Daoy (cell line): ENCODE measurements at places on chromosomes 7 and 10.
A peak's percentile ranks its signal among the peaks of the same experiment; 100 is the strongest.

DNA sequence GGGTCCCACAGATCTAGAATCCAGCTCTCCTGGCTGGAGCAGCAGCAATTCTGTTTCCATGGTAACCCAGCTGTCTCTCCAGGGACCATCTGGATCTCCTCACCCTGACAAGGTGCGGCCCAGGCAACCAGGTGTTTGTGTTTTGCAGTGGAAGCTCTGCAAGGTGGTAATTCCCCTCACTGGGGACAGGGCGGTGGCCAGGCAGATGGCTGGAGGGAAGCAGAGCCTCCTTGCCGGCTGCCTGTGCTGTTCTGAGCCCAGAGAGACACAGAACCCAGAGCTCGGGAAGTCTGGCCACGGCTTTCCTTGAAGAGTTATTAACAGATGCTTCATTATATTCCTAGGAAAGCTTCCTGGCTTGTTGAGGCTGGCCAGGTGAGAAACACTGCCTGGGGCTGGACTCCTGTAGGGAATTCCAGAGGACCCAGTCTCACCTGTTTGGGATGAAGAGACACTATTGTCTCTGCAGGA is 118.2 kb upstream of the PPIF start:
- no peak for DNase-seq

DNA sequence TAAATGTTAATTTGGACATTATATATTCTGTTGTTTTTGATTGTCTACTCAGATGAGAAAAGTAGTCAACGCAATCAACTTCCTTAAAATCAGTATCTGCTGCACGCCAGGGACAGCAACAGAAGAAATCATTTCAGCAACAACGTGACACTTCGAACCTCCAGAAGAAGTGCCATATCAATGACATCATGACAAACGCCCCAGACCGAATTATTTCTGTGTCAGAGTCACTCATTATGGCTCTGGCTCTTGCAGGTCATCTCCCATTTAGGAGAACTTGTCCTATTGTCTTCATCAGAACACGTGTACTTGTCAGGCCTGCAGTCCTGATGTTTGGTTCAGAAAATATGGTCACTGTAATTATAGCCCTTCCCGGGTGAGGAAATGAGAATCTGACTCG is 276.3 kb downstream of the ADARB2 start:
- DNase-seq: no peak

GRCh38 chr7:154287356-154287755 is 235.2 kb downstream of the DPP6 start:
- DNase-seq: no peak

- no peak for DNase-seq
These were observed 109.8 kb upstream of the FAM180A start for GRCh38 chr7:135858379-135858778.

DNA sequence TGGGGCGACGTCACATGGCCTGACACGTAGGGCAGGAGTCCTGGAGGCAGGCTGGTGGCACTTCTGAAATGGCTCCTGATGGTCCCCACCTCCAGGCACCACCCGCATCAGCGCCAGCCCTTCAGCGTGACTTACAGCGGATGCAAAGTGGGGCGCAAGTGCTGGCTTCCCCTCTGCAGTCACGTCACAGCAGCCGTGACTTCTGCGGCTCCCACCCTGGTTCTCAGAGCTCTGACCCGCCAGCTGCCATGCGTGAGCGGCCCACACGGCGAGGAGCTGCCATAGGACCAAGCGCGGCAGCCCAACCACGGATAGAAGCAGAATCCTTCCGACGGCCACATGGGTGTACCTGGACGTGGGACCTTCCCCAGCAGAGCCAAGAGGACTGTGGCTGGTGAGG is 159.0 kb downstream of the ELFN1 start:
- DNase-seq: no peak

- DNase-seq: peak; percentile 53
These were observed 2.1 kb upstream of the ZKSCAN1 start for GRCh38 chr7:100013328-100013676.
